Activated T-helper 2 cell treated with anti-CD3 and anti-CD28 coated beads, Interferon-gamma antibody, Interleukin-2, Interleukin-4, amounts not matched to agents 10 μg/mL and 5 μg/mL and 100 μg/mL, durations not matched to agents 14 hours and 24 hours and 36 hours (primary cell): ENCODE measurements at places on chromosomes 5 and 9. TPM values are rescaled to one million over a fixed set of nuclear protein-coding genes. Genes with fewer than 3 reads are reported as not detected.

TAF11L10 gene
- not detected in 2 replicates for total RNA-seq

- H3K4me3 ChIP-seq: no peak overlapping the region
- H3K4me1 ChIP-seq: peaks cover 3% of the 10 kb centered on the region
- H3K27me3 ChIP-seq: no peaks in the 10 kb centered on the region
- DNase-seq: no peak
Observed at GRCh38 chr9:137331929-137332328, 29.9 kb upstream of the NRARP start.

ROR2 gene
- total RNA-seq: not detected in 2 replicates

F12 gene
- 3.5 and 5.8 TPM in 2 replicates for total RNA-seq

SPEF2 gene
- 10.0 and 11.5 TPM in 2 replicates for total RNA-seq

SOX30 gene
- 0.11 TPM in 2 replicates for total RNA-seq

GRCh38 chr9:35948901-35949318, 9.0 kb downstream of the OR2S2 start:
- no peak for DNase-seq
- peaks cover 5% of the 10 kb centered on the region for H3K4me1 ChIP-seq
- H3K4me3 ChIP-seq: no peak overlapping the region
- H3K27ac ChIP-seq: no peak overlapping the region

- no peaks in the 10 kb centered on the region for H3K27me3 ChIP-seq
- no peak for DNase-seq
- H3K4me3 ChIP-seq: no peak overlapping the region
- no peak overlapping the region for H3K27ac ChIP-seq
- H3K36me3 ChIP-seq: no peaks in the 10 kb centered on the region
- no peaks in the 10 kb centered on the region for H3K4me1 ChIP-seq
Observed at GRCh38 chr5:17379100-17379951, 118.7 kb upstream of the TAF11L2 start.

- H3K4me3 ChIP-seq: no peak overlapping the region
- peaks cover 18% of the 10 kb centered on the region for H3K4me1 ChIP-seq
- H3K36me3 ChIP-seq: no peaks in the 10 kb centered on the region
Observed at GRCh38 chr9:105861972-105862371, 167.6 kb downstream of the TMEM38B start.
